ENCODE measurements at places on chromosomes 12 and 14.

- no peak for DNase-seq
These were observed 459.5 kb upstream of the PDE3A start for GRCh38 chr12:19908830-19909229.

- DNase-seq, result no peak
These were observed 16.6 kb upstream of the CLEC2A start for GRCh38 chr12:9948606-9949296.

GRCh38 chr14:88194531-88194930 is 128.5 kb downstream of the KCNK10 start:
- no peak for DNase-seq

- DNase-seq, result peak; percentile 48
These were observed 881 bp downstream of the PYGL start for GRCh38 chr14:50943261-50943942.

DNA sequence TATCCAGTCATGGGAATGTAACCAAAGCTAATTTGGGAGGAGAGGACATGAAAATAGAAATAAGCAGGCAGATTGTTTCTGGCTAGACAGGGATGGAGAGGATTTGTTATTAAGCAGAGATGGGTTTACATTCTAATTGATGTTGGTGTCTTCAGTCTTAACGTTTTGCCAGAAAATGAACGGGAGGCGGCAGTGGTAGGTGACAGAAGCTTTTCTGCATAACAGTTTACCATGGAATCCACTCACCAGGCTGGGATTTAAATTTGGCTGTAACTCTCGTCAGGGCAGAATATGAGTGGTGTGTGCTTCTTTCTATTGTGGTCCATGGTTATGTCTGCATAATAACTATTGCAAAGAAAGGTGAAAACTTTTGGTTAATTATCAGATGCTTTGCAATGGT is 50.2 kb upstream of the OTX2 start:
- no peak for DNase-seq

- DNase-seq, result no peak
These were observed 47.2 kb upstream of the GARIN6 start for GRCh38 chr12:99600388-99600787.

- peak; percentile 6 for DNase-seq
These were observed 7.4 kb downstream of the CIT start for GRCh38 chr12:119869720-119870119.

DNA sequence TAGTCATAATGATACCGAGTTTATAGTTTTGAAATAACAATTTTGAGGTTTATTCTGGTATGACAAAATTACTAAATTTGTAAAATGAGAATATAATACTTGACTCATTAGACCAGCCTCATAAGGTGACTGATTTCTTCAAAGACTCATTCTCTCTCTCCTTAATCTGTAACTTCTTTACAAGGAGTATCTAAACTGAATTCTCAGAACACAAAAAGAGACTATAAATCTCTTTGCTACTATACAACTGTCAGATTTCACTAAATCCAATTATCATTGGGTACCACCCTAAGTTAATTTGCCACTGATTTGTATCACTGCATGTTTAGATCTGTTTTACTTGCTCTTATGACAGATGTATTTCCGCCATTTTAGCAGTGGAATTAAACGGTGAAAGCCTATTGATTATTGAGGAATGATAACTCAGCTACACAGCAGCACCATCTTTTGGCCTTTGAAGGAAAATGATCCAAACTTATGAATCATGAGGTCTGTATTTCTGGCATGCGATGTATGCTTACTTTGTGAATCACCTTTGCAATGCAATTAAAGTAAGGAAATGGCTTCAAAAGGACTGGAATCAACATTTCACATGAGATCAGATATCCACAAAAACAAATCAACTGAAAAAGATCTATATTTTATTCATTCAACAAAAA is 161.2 kb downstream of the RERGL start:
- no peak for DNase-seq

GRCh38 chr14:69459122-69459521 is 25.4 kb upstream of the PLEKHD1 start:
- no peak for DNase-seq

GRCh38 chr12:49696723-49697122 is 10.5 kb downstream of the FMNL3 start:
- no peak for DNase-seq
